NCI-H2227 treated with DMSO at 0.1 percent for 48 hours (cell line): ENCODE measurements at places on chromosomes 13 and 19.

DNA sequence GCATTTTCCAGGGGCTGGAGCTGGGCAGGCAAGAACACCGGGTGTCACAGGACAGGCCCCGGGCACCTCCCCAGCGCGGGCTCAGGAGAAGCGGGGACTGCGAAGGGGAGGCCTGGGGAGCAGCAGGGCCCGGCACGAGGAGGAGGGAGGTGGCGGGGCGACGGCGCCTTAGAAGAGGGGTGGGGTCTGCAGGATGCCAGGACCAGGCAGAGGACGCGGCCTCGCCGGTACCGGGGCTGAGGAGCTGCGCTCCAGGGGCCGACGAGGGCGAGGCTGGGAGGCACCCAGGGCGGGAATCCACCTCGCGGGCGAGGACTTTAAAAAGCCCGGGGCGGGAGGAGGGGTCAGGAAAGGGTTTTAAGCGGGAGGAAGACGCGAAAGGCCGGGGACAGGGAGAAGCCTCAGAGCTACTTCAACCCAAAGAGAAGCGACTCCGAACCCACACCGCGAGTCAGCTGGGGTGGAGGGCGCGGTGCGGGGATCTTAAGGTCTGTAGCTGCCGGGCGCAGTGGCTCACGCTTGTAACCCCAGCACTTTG lies 665 bp downstream of the ZNF347 start:
- peak; percentile 46 for DNase-seq

DNA sequence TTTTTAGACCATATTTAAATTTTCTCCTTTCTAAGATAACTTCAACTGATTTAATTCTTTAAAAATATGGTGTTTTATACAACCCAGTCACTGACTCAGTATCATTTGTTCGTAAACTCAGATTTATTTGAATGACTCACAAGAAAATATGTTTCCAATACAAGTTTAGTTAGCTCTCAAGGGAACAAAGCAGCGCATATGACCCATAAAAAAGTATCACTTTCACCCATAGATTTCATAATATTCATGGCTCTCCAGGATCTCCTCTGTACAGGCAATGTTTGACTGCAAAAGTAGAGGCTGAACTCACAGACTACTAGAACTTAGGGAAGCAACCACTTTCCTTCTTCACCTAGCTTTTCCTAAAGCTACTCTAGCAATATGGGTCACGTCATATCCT lies 405.6 kb upstream of the PCDH9 start:
- DNase-seq = no peak

DNA sequence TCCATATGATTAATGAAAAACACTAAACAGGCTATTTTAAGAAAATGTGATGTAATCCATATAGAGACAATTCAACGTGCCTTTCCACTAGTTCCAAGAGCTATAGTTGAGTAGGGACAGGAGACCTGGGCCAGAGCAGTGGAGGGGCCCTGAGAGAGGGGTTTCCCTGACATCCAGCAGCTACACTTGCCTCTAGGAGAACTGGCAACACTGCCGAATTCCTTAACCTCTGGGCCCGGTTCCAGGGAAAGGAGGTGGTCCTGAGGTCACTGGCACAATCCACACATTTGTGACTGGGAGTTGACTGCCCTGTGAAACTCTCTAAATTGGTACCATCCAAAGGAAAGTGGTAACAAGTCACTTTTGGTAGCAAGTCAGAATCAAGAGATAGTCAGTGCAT lies 264.4 kb downstream of the DCLK1 start:
- DNase-seq = no peak

DNA sequence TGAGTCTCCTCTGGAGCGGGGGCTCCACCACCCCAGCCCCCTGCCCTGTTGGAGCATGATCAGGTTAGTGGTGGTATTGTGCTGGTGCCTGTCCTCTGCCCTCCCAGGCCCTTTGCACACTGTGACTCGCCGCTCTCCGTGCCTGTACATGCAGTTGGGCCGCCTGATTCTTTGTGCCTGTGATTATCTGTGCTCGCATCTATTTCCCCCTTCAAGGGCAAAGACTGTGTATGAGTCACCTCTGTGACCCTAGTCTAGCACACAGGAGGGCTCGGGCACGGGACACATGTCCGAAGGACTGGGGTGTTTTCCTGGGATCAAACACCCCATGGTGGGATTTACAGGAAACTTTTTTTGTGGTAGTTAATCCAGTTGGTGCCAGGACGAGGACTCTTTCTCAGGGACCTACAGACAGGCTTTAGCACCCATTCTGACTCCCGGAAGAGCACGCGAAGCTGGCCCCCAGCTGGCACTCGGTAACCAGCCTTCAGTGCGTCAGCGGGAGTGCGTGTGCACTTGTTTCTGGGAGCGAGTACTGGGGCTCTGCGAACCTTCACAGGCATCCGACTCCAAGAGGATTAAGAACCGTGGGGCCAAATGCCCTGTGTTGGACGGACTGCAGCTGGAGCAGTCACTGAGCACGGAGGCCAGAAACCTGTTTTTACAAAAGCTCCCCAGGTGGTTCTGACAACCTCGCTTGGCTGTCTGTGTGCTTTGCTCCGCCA lies 6.7 kb downstream of the PPP1R37 start:
- no peak for DNase-seq

GRCh38 chr19:38661996-38662395 lies 14.5 kb downstream of the ACTN4 start:
- no peak for DNase-seq

DNA sequence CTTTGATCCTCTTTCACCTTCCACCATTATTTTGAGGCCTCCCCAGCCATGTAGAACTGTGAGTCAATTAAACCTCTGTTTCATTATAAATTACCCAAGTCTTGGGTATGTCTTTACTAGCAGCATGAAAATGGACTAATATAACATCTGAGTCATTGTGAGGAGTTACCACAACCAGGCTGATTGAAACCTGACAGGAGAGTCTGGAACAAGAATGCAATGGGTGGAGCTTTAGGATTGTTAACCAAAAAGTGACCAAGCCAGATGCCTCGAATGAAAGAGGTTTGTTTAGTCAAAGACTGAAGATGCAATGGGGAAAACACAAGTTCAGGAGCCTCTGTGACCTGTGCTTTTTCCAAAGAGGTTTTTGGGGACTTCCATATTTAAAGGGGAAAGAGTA lies 659.0 kb downstream of the SLITRK6 start:
- DNase-seq = no peak
